Activated CD8-positive, alpha-beta T cell treated with anti-CD3 and anti-CD28 coated beads, Interleukin-2, amount 10 ng/mL, durations not matched to agents 7 days and 5 days (primary cell): ENCODE measurements at places on chromosomes 3 and 15. TPM values are rescaled to one million over a fixed set of nuclear protein-coding genes. Genes with fewer than 3 reads are reported as not detected.

DNA sequence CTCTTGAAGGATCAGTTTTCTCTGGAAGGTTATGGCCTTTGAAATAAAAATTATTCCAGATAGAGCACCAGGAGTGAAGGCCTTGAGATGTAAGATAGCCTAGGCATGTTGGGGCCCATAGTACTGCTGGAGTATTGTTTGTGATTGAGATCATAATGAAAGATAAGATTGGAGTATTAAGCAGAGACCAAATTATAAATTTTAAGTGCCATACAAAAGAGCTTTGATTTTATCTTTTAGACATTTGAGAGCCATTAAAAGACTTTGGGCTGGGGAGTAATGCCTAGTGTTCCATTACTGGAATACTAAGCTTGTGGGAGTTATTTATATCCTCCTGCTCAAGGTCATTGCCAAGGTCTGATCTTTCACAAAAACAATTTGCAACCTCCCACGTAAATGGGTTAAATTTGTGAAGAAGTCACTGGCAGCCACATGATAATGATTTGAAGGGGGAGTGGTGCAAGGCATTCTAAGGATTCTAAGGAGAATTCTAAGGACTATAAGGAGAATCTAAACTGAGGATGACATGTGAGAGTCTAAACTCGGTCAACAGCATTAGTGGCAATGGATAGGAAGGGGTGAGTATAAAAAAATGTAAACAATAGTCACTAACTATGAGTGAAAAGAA lies 12.8 kb downstream of the ELL3 start:
- no peak overlapping the region for H3K27ac ChIP-seq
- peaks cover 70% of the 10 kb centered on the region for H3K36me3 ChIP-seq
- no peak overlapping the region for H3K4me3 ChIP-seq
- no peaks in the 10 kb centered on the region for H3K27me3 ChIP-seq
- no peak for DNase-seq
- no peaks in the 10 kb centered on the region for H3K4me1 ChIP-seq

- H3K27ac ChIP-seq = no peak overlapping the region
- H3K4me1 ChIP-seq = no peaks in the 10 kb centered on the region
- H3K4me3 ChIP-seq = no peak overlapping the region
These were observed 19.3 kb downstream of the C3orf85 start for GRCh38 chr3:109155828-109156227.

- peaks cover 41% of the 10 kb centered on the region for H3K36me3 ChIP-seq
- H3K27ac ChIP-seq = peak overlapping the region; percentile 65
- H3K4me3 ChIP-seq = peak overlapping the region; percentile 95
- DNase-seq = no peak
These were observed 3.5 kb downstream of the SMAD3 start for GRCh38 chr15:67068710-67069400.

DNA sequence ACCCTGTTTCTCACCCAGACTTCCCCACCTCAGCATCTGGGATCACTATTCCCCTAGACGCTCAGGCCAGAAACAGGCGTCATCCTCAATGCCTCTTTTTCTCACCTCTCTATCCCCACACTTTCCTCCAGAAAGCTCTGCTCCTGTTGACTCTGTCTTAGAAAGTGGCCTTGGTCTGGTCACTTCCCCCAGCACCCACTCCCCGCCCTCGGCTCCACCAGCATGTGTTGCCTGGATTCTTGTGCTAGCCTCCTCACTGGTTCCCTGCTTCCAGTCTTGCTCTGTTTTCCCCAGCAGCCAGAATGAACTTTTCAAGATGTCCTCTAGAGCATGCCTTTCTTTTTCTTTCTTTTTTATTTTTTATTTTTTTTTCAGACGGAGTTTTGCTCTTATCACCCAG lies 39.7 kb upstream of the ESYT3 start:
- DNase-seq = no peak
- H3K4me3 ChIP-seq = no peak overlapping the region
- no peaks in the 10 kb centered on the region for H3K4me1 ChIP-seq
- no peak overlapping the region for H3K27ac ChIP-seq
- no peaks in the 10 kb centered on the region for H3K27me3 ChIP-seq

GRCh38 chr3:46399098-46399497 lies 7.8 kb downstream of the CCR5AS start:
- DNase-seq = no peak
- H3K27me3 ChIP-seq = peaks cover 10% of the 10 kb centered on the region
- peaks cover 10% of the 10 kb centered on the region for H3K36me3 ChIP-seq
- H3K4me1 ChIP-seq = peaks cover 30% of the 10 kb centered on the region

GRCh38 chr15:57456559-57456958 lies 80.3 kb downstream of the CGNL1 start:
- no peak overlapping the region for H3K27ac ChIP-seq
- no peak for DNase-seq
- no peaks in the 10 kb centered on the region for H3K4me1 ChIP-seq
- no peaks in the 10 kb centered on the region for H3K36me3 ChIP-seq
- H3K4me3 ChIP-seq = no peak overlapping the region

DNA sequence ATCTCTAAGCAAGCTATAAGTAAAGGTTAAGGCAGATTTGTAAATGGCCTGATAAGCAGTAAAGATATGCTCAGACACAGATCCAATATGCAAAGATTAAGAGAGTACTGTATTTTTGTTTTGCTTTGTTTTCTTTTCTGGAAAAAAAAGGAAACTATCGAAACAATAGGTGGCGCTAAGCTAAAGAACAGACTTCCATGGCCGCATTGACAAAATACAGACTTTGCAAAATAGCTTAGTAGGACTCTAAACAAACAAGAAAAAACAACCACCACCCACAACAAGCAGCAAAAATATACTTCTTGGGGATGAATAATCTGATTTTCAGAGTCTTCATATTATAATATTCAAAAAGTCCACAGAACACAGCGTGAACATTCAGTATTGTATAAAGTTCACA lies 758.4 kb upstream of the ROBO1 start:
- no peaks in the 10 kb centered on the region for H3K27me3 ChIP-seq
- no peak overlapping the region for H3K27ac ChIP-seq
- DNase-seq = no peak
- no peaks in the 10 kb centered on the region for H3K4me1 ChIP-seq
- no peak overlapping the region for H3K4me3 ChIP-seq
- H3K36me3 ChIP-seq = no peaks in the 10 kb centered on the region

DNA sequence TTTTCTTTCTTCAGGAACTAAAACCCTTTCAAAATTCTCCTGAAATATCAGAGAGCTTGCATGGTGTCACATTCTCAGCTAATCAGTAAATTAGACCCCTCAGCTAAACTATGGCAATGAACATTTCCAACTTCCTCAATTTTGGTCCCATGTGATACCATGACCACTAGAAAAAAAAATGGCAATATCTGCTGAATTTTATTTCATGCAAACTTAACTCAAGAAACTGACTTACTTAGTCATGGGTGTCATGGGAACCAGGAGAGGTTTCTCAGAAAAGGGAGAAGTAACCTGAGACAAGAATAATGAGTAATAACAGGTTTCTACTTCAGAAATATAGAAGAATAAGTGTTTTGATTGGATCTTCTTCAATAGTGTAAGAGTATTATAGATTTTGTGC lies 784.6 kb upstream of the ALCAM start:
- H3K27ac ChIP-seq = no peak overlapping the region
- no peaks in the 10 kb centered on the region for H3K36me3 ChIP-seq
- peaks cover 3% of the 10 kb centered on the region for H3K27me3 ChIP-seq
- H3K4me1 ChIP-seq = no peaks in the 10 kb centered on the region

GRCh38 chr15:97077975-97078374 lies 747.5 kb downstream of the NR2F2 start:
- H3K27ac ChIP-seq = no peak overlapping the region
- no peaks in the 10 kb centered on the region for H3K27me3 ChIP-seq
- H3K4me1 ChIP-seq = no peaks in the 10 kb centered on the region
- DNase-seq = no peak
- no peaks in the 10 kb centered on the region for H3K36me3 ChIP-seq

DNA sequence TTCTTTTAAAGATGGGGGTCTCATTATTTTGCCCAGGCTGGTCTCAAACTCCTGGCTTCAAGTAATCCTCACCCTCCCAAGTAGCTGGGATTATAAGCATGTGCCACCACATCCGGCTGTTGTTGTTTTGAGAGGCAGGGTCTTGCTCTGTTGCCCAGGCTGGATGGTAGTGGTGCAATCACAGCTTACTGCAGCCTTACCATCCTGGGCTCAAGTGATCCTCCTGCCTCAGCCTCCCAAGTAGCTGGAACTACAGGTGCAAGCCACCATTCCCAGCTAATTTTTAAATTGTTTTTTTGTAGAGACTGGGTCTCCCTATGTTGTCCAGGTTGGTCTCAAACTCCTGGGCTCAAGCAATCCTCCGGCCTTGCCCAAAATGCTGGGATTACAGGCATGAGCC lies 105.5 kb downstream of the SENP2 start:
- H3K4me1 ChIP-seq = no peaks in the 10 kb centered on the region
- H3K4me3 ChIP-seq = no peak overlapping the region
- H3K27me3 ChIP-seq = peaks cover 9% of the 10 kb centered on the region
- no peak for DNase-seq

DNA sequence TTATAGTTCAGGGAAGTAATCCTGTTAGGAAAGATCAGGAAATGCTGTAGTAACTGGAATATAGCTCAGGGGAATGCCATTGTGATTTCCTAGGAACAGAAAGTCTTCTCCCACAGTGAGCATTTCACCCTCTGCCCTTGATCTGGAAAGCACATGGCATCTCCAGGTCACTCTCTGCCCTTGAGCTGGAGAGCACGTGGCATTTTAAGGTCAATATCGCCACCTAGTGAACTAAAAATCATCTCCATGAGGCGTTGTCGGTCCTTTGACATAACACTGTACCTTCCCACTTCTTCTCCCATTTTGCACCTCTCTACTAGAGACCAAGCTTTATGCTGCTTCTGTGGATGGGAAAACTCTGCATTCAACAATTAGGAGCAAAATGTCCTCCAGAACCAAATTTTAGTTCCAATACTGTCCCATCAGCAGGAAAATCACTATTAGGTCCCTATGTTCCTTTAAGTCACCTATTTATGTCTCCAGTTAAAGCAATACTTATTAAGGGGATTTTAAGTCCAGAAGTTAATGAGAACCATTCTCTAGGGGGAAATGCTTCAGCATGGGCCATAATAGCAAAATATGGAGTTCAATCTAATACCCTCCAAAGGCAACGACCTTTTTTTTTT lies 54.7 kb upstream of the GK5 start:
- peaks cover 21% of the 10 kb centered on the region for H3K4me1 ChIP-seq
- no peaks in the 10 kb centered on the region for H3K36me3 ChIP-seq
- no peak overlapping the region for H3K27ac ChIP-seq

DNA sequence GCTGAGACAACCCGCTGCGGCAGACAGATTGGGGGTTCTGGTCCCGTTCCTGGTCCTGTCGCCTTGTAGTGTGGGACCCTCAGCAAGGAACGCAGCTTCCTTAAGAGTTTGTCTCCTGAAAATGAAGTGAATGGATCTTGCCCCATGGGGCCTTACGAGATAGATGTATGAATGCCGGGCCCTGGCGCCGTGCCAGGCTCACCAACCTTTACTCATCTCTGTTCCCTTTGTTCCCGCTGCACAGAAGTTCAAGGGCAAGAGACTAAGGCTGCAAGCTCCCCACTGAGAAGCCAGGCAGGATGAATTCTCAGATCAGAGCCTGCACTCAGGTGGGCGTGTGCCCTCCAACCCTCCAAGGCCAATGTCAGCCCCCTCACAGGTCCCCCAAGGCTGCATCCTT lies 162.7 kb upstream of the IQSEC1 start:
- peak overlapping the region; percentile 63 for H3K27ac ChIP-seq
- H3K27me3 ChIP-seq = peaks cover 13% of the 10 kb centered on the region
- no peak overlapping the region for H3K4me3 ChIP-seq
- peaks cover 35% of the 10 kb centered on the region for H3K4me1 ChIP-seq

DNA sequence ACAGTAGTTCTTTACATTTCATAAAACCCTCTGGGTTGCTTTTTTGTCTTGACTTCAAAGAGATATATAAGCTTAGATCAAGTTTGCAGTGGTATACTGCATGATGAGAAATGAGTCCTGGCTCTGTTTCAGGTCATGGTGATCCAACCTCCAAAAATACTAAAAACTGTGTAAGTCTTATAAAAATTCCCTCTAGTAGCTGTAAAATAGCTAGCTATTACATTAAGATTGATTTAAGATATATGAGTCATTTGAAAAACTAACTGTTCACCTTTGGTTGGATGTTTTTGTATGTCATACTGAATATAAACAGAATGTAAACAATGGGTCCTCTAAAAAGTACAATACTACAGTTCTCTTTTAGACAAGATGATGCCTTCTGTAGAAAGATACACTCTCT lies 879.2 kb downstream of the ROBO1 start:
- H3K27me3 ChIP-seq = no peaks in the 10 kb centered on the region
- H3K27ac ChIP-seq = no peak overlapping the region
- H3K4me1 ChIP-seq = peaks cover 7% of the 10 kb centered on the region
- no peak for DNase-seq
- H3K36me3 ChIP-seq = no peaks in the 10 kb centered on the region

DNA sequence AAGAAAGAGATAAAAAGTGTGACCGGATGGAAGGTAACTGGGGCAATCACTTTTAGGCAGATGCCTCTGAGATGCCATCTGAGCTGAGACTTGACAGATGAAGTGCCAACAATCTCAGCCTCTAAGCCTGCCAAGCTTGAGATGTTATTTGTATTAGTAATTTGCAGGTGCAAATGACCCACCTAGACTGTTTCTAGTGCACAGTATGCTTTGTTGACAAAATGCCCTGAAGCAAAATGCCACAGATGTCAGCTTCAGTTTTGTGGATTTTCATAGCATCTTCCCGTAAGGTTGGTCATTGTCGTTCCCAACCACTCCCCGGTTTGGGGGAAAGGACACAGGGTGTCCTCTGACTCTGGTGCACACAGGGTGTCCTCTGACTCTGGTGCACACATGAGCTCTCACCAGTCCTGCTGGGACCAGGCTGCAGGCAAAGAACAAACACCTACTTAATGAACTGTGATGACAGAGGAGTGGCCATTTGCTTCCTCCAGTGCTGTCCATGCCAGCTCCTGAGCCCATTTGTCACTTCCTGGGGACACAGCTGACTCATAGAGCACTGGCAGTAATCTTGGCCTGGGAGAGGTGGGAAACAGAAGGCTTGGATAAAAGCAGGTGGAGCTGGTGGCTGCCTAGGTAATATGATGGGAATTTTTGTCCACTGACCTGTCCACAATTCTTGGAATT lies 16.7 kb upstream of the PPP1R2 start:
- no peak overlapping the region for H3K27ac ChIP-seq
- no peak for DNase-seq
- H3K27me3 ChIP-seq = no peaks in the 10 kb centered on the region

DNA sequence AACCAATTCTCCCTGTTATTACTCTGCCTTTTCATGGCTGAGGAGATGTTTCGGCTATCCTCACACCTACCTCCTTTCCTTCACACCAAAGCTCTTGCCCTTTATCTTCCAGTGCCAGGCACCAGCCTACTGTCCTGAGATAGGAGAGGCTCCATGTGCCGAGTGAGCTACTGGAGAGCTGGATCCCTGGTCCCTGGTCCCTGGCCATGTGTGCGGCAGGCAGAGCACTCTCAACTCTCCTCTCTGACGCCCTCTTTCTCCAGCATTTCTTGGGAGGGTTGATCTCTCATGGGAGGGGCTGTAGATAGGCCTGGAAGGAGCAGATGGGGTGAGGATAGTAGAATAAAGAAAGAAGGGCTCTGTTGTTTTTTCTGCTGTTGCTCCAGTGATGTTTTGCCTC lies 277.1 kb upstream of the UMPS start:
- no peaks in the 10 kb centered on the region for H3K36me3 ChIP-seq
- H3K27ac ChIP-seq = no peak overlapping the region
- no peak for DNase-seq
- no peak overlapping the region for H3K4me3 ChIP-seq

GRCh38 chr3:59922192-59922591 lies 872.4 kb upstream of the CFAP20DC start:
- peaks cover 8% of the 10 kb centered on the region for H3K36me3 ChIP-seq
- no peak overlapping the region for H3K4me3 ChIP-seq
- DNase-seq = no peak
- H3K4me1 ChIP-seq = peaks cover 25% of the 10 kb centered on the region

The C3orf80 gene
- not detected for total RNA-seq

The NPAP1 gene
- not detected for total RNA-seq

The SUCLG2 gene
- 51.7 TPM for total RNA-seq

The ANKRD63 gene
- total RNA-seq = not detected

The GP5 gene
- total RNA-seq = 1.4 TPM

The SERPINI2 gene
- total RNA-seq = not detected

The CLDN18 gene
- not detected for total RNA-seq
